ENCODE measurements at places on chromosomes 2 and 18.

GRCh38 chr18:1578505-1578904, 673.8 kb downstream of the ADCYAP1 start:
- DNase-seq, result no peak

GRCh38 chr2:239729681-239730566, 295.2 kb downstream of the NDUFA10 start:
- peak; percentile 29 for DNase-seq

GRCh38 chr2:180690611-180691010, 289.8 kb upstream of the UBE2E3 start:
- DNase-seq, result no peak

DNA sequence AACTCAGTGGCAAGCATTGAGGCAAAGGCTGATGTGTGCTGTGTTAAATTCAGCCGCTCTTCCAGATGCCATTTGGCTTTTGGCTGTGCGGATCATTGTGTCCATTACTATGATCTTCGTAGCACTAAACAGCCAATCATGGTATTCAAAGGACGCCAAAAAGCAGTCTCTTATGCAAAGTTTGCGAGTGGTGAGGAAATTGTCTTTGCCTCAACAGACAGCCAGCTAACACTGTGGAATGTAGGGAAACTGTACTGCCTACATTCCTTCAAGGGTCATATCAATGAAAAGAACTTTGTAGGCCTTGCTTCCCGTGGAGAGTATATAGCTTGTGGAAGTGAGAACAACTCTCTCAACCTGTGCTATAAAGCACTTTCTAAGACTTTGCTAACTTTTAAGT, 195.5 kb upstream of the RAB12 start:
- no peak for DNase-seq

- no peak for DNase-seq
Observed at GRCh38 chr18:75034937-75035336, 174.0 kb downstream of the PTGR3 start.

GRCh38 chr2:121830809-121831208, 75.4 kb downstream of the TSN start:
- DNase-seq, result no peak

GRCh38 chr2:187475499-187476248, 27.6 kb upstream of the CALCRL start:
- DNase-seq, result no peak

DNA sequence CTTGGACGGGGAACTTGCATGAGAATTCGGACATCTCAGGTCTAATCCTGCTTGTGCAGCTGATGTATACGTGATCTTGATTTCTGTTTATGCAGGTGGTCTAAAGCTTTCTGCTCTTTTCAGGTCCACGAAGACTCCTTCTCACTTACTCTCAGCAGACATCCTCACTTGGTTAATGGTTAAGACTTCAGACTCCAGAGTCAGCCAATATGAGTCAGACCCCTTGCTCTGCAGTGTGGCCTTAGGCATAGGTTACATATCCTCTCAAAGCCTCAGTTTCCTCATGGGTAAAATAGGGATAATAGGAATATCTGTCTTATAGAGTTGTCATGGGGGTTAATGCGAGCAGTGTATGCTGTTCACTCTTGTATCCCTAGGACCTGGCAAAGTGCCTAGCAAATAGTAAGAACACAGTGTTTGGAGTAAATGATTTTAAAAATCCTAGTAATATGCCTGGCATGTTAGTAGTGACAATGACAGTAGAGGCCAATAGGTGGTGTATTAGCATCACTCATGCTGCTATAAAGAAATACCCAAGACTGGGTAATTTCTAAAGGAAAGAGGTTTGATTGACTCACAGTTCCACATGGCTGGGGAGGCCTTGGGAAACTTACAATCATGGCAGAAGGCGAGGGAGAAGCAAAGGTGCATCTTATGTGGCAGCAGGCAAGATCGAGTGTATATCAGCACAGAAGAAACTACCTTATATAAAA, 42.3 kb downstream of the XRCC5 start:
- no peak for DNase-seq

DNA sequence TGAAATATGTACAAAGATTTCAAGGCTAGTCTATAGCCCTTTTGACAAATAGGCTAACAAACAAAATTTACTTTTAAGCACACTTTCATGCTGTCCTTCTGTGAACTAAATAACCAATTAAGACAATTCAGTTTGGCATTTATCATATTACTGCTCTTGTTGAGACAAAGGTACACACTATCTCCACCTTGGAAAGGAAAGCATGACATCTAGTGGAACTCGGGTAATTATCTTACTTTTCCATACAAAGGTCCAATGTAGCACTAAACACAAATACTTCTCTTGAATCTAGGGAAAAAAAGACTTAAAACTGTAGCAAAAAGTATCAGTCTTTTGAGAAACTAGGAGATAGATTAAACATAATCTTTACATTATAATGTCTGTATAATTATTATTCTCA, 125.0 kb upstream of the CD226 start:
- DNase-seq, result no peak

- DNase-seq, result peak; percentile 33
Observed at GRCh38 chr18:3246635-3247239, 864 bp upstream of the MYL12A start.

DNA sequence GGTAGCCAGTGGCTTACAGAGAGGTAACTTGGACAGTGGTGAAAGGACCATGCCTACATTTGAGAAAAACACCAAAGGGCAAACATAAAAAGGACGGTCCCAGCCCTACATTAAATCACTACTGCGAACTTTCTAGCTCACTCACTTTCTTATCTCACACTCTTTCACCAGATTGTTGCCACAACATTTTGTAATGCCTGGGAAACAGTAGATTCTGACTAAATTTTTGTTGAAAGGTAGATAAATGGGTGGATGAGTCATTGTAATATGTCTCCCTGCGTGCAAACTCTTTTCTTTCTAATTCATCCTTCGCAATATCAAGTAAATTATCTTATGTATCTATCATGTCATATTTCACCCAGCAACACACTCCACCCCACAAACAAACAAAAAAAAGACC, 192.2 kb downstream of the IRS1 start:
- no peak for DNase-seq

- no peak for DNase-seq
Observed at GRCh38 chr2:75453384-75454240, 107.1 kb downstream of the EVA1A start.

DNA sequence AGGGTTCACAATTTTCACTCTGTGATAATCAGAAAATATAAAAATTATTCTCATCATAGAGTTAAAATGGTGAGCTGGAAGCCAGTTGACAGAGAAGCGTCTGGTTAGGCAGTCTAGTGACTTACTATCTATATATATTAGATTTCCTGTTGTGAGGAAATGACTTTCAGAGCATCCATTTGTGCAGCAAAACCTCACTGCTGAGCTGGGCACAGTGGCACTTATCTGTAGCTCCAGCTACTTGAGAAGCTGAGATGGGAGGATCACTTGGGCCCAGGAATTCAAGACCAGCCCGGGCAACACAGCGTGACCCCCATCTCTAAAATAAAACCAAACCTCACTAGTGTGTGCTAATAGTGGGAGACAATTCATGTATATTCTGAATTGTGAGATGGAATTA, 7.2 kb upstream of the KIAA2012 start:
- DNase-seq, result no peak

GRCh38 chr2:28422908-28423741, 30.5 kb downstream of the FOSL2 start:
- DNase-seq, result no peak

DNA sequence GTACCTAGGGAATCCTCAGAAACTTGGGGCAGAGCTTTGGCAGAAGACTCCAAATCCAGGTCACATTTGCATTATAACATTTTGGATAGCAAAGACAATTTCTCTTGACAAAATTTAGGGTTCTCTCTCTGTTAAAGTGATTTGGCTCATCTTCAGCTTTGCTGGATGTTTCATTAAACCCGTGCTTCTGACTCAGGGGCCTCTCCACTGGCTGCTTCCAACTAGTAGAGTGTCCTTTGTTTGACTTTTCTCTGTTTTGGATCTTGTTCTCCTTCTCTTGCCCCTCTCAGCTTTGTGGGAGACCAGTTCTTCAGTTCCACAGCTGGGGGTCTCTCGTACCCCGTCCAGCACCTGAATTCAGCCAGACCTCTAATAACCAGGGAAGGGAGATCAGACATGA, 145.6 kb downstream of the PLCL1 start:
- DNase-seq, result no peak

DNA sequence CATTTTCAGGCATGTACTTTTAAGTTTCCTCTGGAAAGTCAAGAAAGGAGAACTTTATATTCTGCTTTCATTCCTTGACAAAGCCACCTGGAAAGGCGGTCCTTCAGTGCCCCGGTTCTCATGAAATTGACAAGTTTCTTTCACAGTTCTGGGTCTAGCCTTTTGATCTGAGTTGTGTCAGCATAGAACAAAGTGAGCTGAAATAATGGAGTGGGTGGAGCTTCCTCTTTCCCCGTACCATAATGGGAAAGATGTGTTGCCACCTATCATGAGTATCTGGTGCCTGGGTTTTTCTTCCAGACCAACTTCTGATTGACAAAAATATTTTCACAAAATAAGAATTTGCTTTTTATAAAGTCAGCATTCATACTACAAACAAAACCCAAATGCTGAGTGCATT, 49.3 kb downstream of the PTRHD1 start:
- DNase-seq, result peak; percentile 61

DNA sequence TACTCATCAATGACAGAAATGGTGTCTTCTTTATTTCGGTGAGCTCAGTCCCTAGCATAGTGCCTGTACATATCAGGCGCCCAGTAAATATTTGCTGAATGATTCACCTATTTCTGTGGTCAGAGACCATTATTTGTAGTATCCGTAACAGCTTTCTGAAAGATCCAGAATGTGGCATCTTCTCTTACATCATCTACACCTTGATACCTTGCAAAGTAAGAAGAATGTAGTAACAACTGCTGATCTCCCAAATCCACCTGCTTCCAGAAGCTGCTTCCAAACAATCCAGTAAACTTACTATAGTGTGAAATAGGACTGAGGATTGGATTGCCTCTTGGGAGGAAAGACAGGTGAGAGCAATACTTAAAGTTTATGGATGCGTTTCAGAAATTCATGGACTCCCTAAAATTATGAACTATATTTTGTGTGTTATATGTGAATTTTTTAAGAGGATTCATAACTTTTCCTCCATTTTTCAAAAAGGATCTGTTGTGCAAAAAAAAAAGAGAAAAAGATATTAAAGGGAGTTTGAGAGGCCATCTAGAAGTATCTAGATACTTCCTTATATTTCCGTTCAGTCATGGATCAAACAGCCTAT, 945 bp upstream of the ASXL2 start:
- DNase-seq, result no peak

All from CD8-positive, alpha-beta T cell (primary cell).